ENCODE measurements at places on chromosomes 6 and 20. TPM values are rescaled to one million over a fixed set of nuclear protein-coding genes. Genes with fewer than 3 reads are reported as not detected.

The ACTL10 gene
- total RNA-seq, result not detected

DNA sequence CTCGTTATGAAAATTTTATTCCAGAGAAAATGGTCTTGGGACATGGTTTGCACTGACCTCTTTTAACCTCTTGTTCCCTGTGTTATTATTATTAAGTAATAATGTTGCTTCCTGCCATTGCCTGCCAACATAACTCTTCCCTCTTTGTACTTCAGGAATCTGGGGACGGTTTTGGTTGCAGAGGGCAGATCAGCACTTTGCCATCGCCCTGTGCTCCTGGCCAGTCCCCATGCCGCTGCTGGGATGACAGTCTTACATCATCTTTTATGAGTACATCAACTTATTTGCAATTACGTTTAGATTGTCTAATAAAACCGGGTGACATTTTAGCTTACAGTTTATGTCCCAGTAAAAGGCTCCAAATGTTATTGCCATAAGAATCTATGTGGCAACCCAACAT is 157.2 kb downstream of the CDH26 start:
- H3K27me3 ChIP-seq, result no peaks in the 10 kb centered on the region
- H3K36me3 ChIP-seq, result no peaks in the 10 kb centered on the region
- peak overlapping the region; percentile 22 for H3K27ac ChIP-seq

GRCh38 chr6:139290787-139291311 is 949 bp downstream of the TXLNB start:
- peak; percentile 74 for DNase-seq
- H3K27me3 ChIP-seq, result no peaks in the 10 kb centered on the region
- H3K4me3 ChIP-seq, result peak overlapping the region; percentile 57
- H3K36me3 ChIP-seq, result no peaks in the 10 kb centered on the region
- peaks cover 49% of the 10 kb centered on the region for H3K4me1 ChIP-seq
- peak overlapping the region; percentile 92 for H3K27ac ChIP-seq

- no peaks in the 10 kb centered on the region for H3K27me3 ChIP-seq
- H3K27ac ChIP-seq, result no peak overlapping the region
- H3K4me3 ChIP-seq, result no peak overlapping the region
These were observed 10.5 kb downstream of the THBS2 start for GRCh38 chr6:169243186-169243585.

DNA sequence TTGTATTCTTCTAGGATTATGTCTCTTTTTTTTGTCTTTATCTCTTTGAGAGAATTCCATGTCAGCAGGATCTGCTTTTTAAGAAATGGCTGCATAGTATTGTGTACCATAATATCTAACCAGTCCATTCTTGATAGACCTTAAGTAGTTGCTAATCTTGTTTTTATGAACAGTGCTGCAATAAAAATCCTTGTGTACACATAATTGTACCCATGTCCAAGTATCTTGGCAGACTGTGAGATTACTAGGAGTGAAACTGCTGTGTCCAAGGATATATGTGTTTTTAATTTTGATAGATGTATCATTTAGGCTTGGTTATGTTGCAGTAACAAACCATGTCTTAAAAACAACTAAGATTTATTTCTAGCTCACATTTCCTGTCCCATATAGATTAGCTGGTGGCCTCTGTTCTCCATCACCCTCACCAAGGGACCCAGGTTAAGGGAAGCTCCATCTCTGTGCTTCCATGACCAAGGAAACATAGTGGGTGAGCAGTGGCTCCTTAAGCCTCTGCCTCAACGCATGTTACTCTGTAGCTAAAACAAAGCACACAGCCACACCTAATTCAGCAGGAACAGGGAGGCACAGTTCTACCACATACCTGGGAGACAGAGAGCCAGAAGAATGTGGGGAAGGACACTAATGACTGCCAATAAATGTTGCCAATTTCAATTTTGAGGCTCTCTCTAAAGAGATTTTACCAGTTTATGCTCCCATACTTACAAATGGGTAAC is 12.1 kb upstream of the SUMO4 start:
- DNase-seq, result no peak
- H3K4me1 ChIP-seq, result peaks cover 14% of the 10 kb centered on the region
- H3K4me3 ChIP-seq, result no peak overlapping the region

- DNase-seq, result no peak
- H3K36me3 ChIP-seq, result no peaks in the 10 kb centered on the region
- H3K27ac ChIP-seq, result no peak overlapping the region
These were observed 9.3 kb upstream of the EDN1 start for GRCh38 chr6:12280902-12281301.

The AARS2 gene
- 4.7 TPM for total RNA-seq

GRCh38 chr20:1855109-1855508 is 40.1 kb upstream of the SIRPA start:
- no peak overlapping the region for H3K27ac ChIP-seq
- H3K36me3 ChIP-seq, result no peaks in the 10 kb centered on the region
- DNase-seq, result no peak
- H3K4me1 ChIP-seq, result peaks cover 5% of the 10 kb centered on the region
- no peaks in the 10 kb centered on the region for H3K27me3 ChIP-seq

GRCh38 chr6:80548532-80548931 is 442.1 kb downstream of the BCKDHB start:
- H3K4me3 ChIP-seq, result no peak overlapping the region

DNA sequence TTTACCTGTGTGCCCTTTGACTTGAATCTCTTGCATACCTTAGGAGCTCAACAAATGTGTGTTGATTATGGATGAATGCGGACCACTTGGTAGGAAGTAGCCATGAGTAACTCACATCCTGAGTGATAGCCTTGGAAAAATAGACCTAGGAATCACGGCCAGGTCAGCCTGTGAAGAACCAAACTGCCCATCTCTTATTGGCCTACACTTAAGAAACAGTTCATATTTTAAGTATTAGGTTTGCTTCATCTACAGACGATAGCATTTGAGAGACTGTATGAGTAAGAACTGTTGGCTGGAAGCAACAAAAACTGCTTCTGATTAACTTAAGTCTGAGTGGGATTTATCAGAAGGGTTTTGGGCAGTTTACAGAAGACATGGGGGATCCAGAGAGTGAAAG is 320.1 kb upstream of the PRND start:
- no peaks in the 10 kb centered on the region for H3K27me3 ChIP-seq
- no peak overlapping the region for H3K27ac ChIP-seq
- H3K36me3 ChIP-seq, result no peaks in the 10 kb centered on the region
- no peak overlapping the region for H3K4me3 ChIP-seq
- no peaks in the 10 kb centered on the region for H3K4me1 ChIP-seq
- no peak for DNase-seq

The TFAP2D gene
- total RNA-seq, result not detected

- H3K27me3 ChIP-seq, result no peaks in the 10 kb centered on the region
- H3K4me3 ChIP-seq, result no peak overlapping the region
- no peak overlapping the region for H3K27ac ChIP-seq
These were observed 313.5 kb downstream of the RFPL4B start for GRCh38 chr6:112660626-112661025.

DNA sequence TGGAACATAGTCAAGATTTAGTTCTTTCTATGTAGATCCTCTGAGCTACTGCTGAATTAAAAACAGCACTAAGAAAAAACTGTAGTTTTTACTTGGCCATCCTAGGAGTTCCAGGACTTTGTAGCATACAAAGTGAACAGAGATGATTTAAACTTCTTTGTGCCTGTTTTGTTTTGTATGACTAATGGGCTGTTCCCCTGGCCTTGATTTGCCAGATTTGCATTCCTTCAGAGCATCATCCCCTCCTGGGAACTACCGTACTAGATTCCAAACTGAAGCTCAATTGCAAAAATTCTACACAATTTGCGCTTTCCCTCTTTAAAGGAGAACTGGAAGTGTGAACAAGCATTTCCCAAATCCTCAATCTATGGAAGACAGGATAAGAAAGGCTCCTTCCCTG is 23.1 kb downstream of the ACOT13 start:
- no peak overlapping the region for H3K4me3 ChIP-seq
- peaks cover 17% of the 10 kb centered on the region for H3K4me1 ChIP-seq
- H3K27ac ChIP-seq, result no peak overlapping the region
- H3K36me3 ChIP-seq, result no peaks in the 10 kb centered on the region

GRCh38 chr6:13427316-13427715 is 60.1 kb downstream of the GFOD1 start:
- no peak overlapping the region for H3K4me3 ChIP-seq
- H3K4me1 ChIP-seq, result peaks cover 66% of the 10 kb centered on the region

GRCh38 chr6:37207903-37208456 is 38.0 kb downstream of the PIM1 start:
- DNase-seq, result peak; percentile 72
- H3K27ac ChIP-seq, result no peak overlapping the region
- no peaks in the 10 kb centered on the region for H3K27me3 ChIP-seq

DNA sequence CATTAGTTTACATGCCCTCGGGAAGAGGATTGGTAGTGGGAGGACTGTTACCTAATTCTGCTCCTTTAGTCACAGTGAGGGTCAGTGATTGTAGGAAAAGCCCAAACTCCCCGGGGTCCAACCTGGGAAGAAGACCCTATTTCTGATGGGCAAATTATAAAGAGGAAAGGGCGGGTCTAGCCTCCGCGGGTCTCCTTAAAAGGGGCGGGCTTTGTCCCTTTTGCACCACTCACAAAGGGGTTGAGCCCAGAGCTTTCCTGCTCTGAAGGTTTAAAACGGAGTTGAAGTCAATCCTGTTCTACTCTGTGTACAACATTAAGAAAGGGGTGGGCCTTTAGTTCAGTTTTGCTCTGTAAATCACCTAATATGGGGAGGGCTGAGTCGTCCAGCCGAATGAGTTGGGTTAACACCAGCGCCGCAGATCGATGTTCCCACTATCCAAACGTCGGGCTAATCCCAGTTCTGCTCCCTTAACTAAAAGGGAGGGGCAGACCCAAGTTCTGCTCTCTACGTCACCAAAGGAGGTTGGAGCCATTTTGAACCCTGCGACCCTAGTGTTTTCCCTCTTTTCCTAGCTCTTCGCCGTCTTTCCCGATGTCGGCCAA is 920 bp upstream of the RNF5 start:
- no peaks in the 10 kb centered on the region for H3K36me3 ChIP-seq
- peak overlapping the region; percentile 99 for H3K27ac ChIP-seq
- peak overlapping the region; percentile 99 for H3K4me3 ChIP-seq

- no peak overlapping the region for H3K27ac ChIP-seq
- H3K36me3 ChIP-seq, result no peaks in the 10 kb centered on the region
- no peaks in the 10 kb centered on the region for H3K4me1 ChIP-seq
- H3K4me3 ChIP-seq, result no peak overlapping the region
These were observed 717.8 kb upstream of the HS3ST5 start for GRCh38 chr6:115060581-115060980.

DNA sequence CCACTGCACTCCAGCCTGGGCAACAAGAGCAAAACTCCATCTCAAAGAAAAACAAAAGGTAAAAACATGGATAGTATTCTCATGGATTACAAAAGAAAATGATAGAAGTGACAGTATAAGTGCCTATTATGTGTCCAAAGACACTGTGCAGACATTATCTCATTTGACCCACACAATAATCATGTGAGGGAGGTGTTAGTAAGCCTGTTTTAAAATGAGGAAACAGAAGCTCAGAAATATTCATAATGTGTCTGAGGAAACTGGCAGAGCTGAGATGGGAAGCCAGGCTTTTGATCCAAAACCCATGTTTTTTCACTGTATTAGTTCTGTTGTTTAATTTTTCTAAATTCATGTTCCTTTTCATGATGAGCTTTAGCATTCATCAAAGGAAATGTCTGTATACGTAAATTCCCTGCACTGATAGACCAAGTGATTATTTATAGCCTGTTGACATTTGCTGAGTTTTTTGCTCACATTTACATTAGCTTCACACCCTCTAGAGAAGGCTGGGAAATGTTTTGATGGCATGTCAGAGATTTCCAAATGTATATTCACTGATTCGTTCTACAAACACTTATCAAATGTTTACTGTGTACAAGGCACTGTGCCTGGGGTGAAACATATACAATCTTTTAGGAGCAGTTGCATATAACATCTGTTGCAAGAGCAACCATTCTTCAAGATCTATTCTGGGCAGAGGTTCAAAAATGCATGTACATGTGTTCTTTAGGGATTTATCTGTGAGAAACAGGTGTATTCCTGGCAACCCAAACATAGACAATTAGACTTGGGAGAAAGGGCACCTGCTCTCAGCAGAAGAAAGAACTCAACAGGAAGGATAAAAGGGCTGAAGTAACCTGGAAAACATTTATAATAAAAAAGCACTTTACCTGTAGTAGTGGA is 331.5 kb downstream of the SAMD5 start:
- no peak overlapping the region for H3K27ac ChIP-seq
- DNase-seq, result no peak
- no peaks in the 10 kb centered on the region for H3K36me3 ChIP-seq
- H3K27me3 ChIP-seq, result no peaks in the 10 kb centered on the region
- H3K4me3 ChIP-seq, result no peak overlapping the region
- no peaks in the 10 kb centered on the region for H3K4me1 ChIP-seq

GRCh38 chr6:25166955-25167748 is 112.0 kb upstream of the CARMIL1 start:
- no peak overlapping the region for H3K4me3 ChIP-seq
- no peaks in the 10 kb centered on the region for H3K27me3 ChIP-seq
- H3K36me3 ChIP-seq, result no peaks in the 10 kb centered on the region
- H3K4me1 ChIP-seq, result no peaks in the 10 kb centered on the region

- no peak overlapping the region for H3K27ac ChIP-seq
- H3K27me3 ChIP-seq, result no peaks in the 10 kb centered on the region
- no peak for DNase-seq
- no peaks in the 10 kb centered on the region for H3K4me1 ChIP-seq
- H3K36me3 ChIP-seq, result no peaks in the 10 kb centered on the region
- H3K4me3 ChIP-seq, result no peak overlapping the region
These were observed 1090.3 kb downstream of the HACE1 start for GRCh38 chr6:103769431-103769830.

DNA sequence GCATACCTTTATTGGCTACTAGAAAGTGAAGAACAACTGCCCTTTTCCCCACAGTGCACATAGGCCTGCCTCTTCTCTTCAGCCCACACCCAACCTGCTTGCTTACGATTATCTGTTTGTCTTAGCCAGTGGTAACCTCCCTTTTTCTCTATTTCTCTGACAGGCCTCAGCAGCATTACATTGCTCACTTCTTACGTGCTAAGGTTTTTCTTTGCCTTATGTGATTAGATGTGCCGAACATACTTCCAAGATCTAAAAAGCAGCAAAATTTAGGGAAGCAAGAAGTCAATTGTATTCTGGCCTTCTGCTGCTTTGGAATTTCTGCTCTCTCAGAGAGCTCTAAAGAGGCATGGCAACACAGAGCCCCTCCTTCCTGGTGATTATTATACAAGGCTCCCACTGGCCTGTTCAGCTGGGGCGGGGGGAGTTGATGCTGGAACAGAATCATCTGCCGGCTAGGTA is 7.0 kb downstream of the B4GALT5 start:
- H3K4me3 ChIP-seq, result no peak overlapping the region
- peaks cover 58% of the 10 kb centered on the region for H3K4me1 ChIP-seq
- no peak for DNase-seq
- H3K27me3 ChIP-seq, result no peaks in the 10 kb centered on the region
- peak overlapping the region; percentile 99 for H3K27ac ChIP-seq

DNA sequence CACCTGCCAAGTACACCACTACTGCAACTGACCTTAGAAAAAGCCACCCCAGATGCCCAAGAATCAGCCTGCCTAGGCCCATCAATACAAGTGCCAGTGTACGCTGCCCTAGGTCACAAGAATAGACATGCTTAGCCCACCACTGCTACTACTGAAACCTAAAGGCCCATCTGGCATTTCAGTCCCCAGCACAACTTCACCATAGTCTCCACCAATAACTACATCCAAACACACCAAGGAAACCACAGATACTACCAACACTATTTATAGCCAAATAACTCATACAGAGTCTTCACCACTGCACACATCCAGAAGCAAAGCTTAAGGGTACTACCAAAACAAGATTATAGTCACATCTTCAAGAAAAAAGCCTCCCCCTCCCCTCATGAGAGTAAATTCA is 28.2 kb downstream of the TREML4 start:
- H3K27me3 ChIP-seq, result no peaks in the 10 kb centered on the region
- no peak overlapping the region for H3K4me3 ChIP-seq
- no peaks in the 10 kb centered on the region for H3K4me1 ChIP-seq
- no peak overlapping the region for H3K27ac ChIP-seq

The MUC21 gene
- not detected for total RNA-seq

The PROKR2 gene
- not detected for total RNA-seq

The MAN1A1 gene
- 20.2 TPM for total RNA-seq

Measured in gastrocnemius medialis (tissue), 4 donors.